ENCODE measurements at places on chromosomes 2 and 18.

DNA sequence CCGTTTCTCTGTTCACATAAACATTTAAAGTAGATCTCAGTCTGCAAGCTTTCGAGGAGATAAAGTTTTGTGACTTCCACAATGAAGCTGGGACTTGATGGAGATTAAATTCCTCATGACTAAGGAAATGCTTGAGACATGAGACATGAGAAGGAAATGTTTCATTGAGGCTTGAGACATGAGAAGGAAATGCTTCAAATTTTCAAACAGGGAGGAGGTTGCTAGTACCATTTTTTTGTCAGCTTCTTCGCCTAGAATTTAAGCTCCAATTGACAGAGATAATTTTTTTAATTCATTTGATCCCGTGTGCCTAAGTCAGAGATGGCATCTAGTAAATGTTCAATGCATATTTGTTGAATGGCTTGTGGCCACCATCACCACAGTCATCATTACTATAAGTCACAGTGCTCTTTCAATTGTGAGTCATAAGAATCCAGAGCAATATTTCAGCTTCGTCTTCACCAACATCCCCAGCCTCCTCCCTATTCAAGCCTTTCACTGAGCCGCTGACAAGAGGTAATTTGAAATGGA is 543 bp upstream of the MARCHF4 start:
- DNase-seq = no peak

DNA sequence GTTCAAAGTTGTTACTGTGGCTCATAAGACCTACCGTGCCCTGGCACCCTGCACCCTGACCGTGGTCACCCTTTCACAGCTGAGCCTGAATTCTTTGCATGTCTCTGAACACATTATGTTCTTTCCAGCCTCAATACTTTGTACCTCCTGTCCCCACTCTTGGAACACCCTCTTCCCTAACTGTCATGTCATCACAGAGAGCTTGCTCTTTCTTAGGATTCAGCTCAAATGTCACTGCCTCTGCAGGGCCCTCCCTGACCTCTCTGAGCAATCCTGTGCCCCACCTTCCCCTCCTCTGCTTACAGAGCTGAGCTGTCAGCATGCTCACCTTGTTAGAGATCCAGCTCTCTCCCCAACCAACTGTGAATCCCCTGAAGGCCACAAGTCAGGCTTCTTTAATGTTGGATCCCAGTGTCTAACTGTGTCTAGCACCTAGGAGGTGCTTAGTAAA is 15.0 kb downstream of the PRKAG3 start:
- no peak for DNase-seq

DNA sequence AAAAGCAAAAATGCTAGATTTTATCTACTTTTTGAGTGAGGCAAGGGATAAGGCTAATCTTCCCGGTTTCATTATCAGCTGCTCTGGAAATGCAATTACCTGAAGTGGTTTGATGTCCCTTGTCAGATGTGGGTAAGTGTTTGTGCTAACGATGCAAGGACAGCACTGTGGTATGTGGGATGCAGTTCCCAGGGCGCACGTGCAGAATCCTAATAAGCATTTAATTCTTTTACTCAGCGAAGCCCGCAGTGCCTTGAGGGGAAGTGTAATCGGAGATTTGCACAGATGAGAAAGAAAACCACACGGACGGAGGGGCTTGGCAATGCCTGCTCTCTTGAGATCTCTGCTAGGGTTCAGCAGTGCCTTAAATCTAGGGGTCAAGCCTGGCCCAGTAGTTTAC is 108.5 kb upstream of the LYPD6 start:
- no peak for DNase-seq

- no peak for DNase-seq
Observed at GRCh38 chr2:10876963-10877362, 34.8 kb upstream of the KCNF1 start.

- no peak for DNase-seq
Observed at GRCh38 chr18:59593291-59593717, 103.9 kb downstream of the CCBE1 start.

DNA sequence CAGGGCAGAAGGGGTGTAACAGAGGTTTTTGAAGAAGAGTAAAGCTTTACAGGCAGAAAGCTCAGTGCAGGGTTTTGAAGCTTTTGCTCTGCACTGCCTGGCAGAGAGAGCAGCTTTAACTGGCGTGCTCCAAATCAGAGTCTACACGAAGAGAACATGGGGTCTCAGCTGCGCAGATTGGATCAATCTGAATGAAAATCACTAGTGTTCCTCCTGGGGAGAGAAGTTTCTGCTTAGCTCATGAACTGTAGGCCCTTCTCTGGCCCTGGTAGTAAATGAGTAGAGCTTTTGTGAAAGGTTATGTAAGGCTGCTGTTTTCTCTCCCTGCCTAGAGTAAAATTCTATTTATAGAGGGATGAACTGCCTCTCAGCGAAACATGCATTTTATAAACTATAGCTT is 13.6 kb downstream of the DCC start:
- DNase-seq = no peak

DNA sequence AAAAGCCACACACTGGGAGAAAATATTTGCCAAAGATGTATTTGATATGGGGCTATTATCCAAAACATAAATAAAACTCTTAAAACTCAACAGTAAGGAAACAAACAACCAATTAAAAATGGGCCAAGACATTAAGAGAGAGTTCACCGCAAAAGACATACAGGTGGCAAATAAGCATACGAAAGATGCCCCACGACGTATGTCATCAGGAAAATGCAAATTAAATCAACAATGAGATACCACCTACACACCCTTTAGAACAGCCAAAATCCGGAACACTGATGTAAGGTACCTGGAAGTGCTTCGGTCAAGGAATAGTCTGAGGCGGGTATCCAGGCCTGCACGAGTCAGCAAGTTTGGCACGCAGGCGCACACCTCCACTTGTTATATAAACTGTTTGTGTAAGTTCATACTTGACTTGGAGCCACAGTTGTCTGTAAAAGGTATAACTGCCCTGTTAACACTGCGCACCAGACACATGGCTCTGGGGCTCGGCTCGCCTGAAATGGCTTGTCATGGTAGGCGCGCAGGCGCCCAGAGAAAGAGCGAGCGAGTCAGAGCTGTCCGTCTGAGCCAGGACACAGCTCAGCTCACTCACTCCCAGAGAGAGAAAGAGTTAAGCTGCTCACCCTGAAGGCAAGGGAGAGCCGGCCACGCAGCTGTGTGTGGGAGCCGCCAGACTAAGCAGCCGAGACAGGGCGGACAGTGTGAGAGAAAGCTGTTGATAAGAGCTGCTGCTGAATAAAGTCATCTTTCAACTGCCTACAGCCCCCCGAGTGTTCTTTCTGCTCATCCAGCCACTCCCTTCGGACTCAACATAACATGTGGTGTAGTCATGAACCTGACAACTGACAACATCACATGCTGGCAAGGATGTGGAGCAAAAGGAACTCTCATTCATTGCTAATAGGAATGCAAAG is 87.3 kb downstream of the HNRNPLL start:
- DNase-seq = no peak

GRCh38 chr2:144213797-144214196 is 306.1 kb downstream of the ZEB2 start:
- DNase-seq = no peak
